ENCODE measurements at places on chromosomes 1 and 21. TPM values are rescaled to one million over a fixed set of nuclear protein-coding genes. Genes with fewer than 3 reads are reported as not detected.

AHCTF1 gene
- 40.6 TPM for total RNA-seq

HSD3B1 gene
- total RNA-seq: not detected

S100A3 gene
- 0.30 TPM for total RNA-seq

BMP8B gene
- total RNA-seq: 0.15 TPM

PGLYRP4 gene
- not detected for total RNA-seq

SMYD3 gene
- 24.8 TPM for total RNA-seq

NIBAN1 gene
- total RNA-seq: 4.5 TPM

KIF21B gene
- total RNA-seq: 1.1 TPM

GRHL3 gene
- total RNA-seq: not detected

TPTE gene
- not detected for total RNA-seq

TMPRSS2 gene
- not detected for total RNA-seq

TAS1R1 gene
- not detected for total RNA-seq

Data from epithelial cell of umbilical artery (primary cell).